ENCODE measurements at places on chromosomes 16 and 17.

- no peak for DNase-seq
Measured at GRCh38 chr17:66441101-66441661, 138.8 kb downstream of the PRKCA start.

DNA sequence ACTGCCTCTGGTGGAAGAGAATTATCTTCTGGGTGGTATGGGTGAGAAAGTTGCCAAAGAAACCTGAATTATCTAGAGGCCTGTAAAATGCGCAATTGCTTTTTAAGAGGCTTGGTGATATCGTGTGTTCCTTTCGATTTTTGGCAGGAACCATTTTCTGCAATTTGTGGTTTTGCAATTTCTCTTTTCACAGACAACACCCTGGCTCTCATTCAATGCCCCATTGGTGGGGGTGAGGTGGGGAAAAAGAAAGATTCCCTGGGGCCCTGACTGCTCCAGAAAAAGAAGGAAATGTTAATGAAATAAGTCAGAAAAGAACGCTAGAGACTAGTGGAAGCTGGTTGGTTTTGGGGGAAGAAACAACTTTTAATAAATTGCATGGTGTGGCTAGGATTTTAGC, 77.4 kb downstream of the ANKFN1 start:
- DNase-seq: no peak

- DNase-seq: no peak
Measured at GRCh38 chr17:82302568-82302963, 14.8 kb downstream of the CD7 start.

DNA sequence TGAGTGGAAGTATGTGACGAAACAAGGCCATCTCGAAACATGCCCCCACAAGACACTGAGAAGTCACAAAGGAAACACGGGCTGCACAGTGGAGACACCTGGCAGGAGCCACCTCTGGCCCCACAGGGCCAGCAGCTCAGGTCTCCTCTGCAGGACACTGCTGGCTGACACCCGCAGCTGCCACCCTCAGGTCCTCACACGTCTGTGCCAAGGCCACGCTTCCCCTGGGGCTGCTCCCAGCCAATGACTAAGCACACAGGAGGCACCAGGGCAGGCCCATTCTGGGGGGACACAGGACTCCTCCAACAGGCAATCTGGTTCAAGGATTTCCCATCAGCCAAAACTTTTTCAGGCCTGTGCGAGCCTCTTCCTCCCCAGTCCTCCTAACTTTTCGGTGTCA, 36.4 kb downstream of the MBTPS1 start:
- no peak for DNase-seq

GRCh38 chr17:43673516-43674323, 12.0 kb upstream of the MEOX1 start:
- no peak for DNase-seq

DNA sequence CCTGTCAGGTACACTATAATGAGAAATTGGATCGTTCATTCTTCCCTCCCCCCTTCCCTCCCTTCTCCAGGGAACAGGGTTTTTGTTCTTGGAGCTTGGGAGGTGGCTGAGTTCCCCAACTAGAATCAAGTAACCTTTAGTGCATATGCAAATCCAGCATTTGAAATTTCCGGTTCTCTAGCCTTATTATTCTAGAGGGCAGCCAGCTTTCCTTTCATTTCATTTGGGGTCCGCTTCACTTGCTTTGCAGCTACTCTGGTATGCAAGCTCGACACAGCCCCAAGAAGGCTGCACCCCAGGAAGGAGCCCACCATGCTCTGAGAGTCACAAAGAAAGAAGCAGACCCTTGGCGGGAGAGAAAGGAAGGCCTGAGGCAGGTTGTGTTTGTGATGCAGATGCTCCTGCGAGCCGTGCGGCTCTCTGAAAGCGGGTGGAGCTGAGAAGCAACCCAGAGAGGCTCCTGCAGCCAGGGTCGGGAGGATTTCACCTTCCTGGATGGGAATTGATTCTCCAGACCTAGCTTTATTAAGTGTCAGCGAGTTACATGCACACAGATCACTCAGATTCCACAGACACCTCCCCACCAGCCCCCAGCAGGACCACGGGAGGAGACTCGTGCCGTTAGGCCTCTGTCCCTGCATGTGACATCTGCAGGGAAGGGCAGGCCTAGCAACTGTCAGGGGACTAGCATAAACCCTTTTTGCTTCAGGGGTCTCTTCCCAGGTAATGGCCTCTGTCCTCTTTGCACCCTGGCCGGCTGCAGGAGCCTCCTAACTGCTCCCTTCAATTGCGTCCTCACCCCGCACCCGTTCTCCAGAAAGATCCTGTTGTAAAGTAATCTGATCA, 34.5 kb downstream of the PMM2 start:
- no peak for DNase-seq

GRCh38 chr16:11699234-11699894, 31.1 kb downstream of the SNN start:
- DNase-seq: no peak

DNA sequence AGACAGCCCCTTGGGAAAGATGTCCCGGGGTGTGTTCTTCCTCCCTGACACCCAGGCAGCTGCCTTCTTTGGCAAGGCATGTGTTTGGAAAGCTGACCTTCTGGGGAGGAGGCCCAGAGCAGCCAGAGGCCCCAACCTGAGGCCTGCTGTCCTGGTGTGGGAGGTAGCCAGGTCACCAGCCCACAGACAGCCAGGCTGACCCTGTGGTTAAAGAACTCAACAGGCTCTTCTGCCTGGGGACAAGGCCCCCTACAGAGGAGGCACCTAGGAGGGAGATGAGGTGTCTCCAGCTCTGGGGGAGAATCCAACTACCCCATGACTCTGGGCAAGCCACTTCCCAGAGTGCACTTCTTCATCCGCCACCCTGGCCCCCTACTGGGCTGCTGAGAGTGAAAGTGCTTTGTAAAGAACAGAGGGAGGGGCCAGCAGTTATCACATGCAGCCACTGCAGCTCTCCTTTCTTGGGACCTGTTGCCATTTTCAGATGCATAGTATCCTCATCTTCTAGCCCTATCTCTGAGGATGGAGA, 13.1 kb upstream of the SREBF1 start:
- no peak for DNase-seq

DNA sequence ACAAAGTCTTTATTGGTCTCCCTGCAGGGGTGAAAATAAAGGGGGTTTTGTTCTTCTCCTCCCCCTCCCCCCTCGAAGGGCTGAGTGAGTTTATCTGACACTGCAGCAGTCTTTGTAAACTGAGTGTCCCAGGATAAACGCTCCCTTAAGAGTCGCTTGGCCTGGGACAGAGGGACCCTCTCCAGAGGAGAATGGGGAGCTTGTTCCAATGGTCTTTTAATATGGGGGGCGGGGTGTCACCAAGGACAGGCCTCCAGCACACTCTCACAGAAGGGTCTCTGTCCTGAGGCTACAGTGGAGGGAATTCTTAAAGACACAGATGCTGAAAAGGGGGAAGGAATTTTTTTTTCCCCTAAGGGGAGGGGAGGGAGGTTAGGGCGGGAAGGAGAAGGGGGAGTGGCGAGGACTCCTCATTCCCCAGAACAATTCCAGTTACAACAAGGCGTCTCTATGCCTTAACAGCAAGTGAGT, 455.5 kb downstream of the SOX9 start:
- no peak for DNase-seq

DNA sequence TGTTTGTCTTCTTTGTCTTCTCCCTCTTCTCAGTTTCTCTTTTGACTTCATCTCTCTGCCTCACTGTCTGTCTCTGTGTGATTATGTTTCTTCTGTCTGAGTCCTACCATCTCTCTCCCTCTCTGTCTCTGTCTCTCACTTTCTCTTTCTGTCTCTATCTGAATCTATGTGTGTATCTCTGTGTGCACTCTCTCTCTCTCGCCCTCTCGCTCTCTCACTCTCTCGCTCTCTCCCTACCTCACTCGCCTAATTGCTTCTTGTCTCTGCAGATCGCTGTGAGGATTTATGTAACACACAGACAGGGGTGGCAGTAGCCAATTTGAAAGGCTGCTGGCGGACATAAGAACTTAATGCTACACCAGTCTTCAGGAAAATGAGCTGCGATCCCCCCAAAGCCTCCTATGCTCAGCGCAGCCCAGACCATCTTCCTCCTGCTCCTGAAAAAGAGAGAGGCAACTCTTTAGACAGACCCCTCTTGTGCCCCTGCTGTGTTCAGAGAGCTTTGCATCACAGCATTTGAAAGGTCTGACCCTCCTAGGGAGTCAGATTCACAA, 140.9 kb downstream of the CCT6B start:
- DNase-seq: no peak

DNA sequence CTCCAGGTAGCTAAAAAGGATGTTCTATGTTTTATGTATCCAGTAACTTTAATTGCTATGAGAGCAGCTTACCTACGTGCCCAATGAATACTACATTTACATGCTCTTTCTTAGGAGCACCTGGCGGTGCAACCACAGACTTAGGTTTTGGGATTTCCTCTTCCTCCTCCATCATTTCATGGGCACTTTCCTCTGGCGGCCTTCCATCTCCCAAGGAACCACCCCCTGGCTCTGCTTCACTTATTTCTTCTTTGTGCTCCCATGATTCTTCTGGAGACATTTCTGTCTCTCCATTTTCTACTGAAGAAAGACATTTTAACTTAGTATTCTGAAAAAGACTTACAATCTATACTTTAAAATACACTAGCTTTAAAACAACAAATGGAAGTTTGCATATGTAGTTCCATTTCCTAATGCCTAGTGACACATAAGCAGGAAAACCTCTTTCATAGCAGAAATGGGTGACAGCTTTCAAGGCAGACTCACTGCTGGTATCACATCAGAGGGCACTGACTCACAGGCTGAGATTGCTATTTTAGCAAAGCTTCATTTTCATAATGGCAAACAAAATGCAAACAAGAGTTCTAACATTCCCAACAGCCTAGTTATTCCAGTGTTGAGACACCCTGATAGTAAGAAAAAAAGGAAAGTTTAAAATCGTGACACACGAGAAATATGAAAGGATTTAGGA, 19.1 kb downstream of the GSPT1 start:
- no peak for DNase-seq

GRCh38 chr16:88524274-88524972, 45.8 kb upstream of the ZC3H18 start:
- DNase-seq: no peak

- no peak for DNase-seq
Measured at GRCh38 chr16:85164838-85165516, 52.7 kb upstream of the CIBAR2 start.

DNA sequence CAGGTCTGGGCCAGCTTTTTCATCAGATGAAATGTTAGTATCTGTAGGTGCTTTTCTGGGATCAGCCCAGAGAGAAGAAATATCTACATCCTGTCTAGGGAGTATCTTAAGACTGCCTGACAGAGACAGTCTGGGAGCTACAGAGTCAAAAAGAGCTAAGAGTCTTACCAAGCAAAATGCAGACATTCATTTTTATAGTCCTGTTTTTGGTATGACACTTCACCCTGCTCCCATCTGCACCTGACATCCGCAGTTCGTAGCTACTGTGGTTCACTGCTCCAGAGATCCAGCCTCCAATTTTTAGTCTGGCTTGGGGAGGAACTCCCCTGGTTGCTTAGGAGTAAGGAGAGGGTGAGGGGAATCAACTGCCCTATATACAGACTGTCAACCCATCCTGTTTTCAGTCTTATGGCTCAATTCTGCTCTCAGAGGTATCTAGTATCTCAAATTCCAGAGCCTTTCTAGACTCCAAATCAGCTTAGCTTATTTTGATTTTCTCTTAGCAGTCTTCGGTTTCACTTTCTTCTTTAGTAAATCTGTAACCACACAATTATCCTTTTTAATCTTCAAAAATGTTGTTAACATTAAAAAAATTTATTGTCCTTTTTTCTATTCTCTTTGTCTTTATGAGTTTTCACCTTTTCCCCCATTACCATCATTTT, 97.8 kb downstream of the TMEM100 start:
- DNase-seq: no peak

Measured in 8988T (cell line).